ENCODE measurements at places on chromosomes 4 and X.

- no peak for DNase-seq
These were observed 15.5 kb upstream of the PDZD4 start for GRCh38 chrX:153845842-153846241.

GRCh38 chr4:76892601-76893000 lies 5.3 kb downstream of the SOWAHB start:
- DNase-seq: no peak

DNA sequence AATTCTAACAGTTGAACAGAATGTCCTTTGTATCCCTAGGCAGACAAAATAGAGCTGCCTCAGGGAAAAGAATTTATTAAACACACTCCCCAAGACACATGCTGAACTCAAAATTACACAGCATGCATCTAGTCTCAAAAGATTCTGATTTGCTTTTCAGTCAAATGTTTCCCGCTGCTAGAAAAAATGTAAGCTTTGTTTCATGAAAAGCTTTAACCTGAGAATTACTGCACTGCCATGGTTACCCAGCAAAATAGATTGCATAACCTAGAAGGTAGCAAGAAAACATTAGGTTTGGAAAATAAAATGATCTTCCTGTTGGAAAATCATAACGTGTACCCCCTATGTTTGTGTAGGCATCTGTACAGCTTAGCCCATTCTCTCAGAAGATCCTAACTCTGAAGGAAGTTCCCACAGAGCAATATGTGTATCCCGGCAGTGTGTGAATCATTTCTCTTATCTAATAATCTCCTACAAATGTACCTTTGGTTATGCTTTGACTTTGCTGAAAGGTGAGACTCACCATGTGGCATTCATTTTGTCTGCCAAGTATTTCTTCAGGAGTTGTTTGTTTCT lies 646.9 kb downstream of the STPG2 start:
- DNase-seq: no peak

DNA sequence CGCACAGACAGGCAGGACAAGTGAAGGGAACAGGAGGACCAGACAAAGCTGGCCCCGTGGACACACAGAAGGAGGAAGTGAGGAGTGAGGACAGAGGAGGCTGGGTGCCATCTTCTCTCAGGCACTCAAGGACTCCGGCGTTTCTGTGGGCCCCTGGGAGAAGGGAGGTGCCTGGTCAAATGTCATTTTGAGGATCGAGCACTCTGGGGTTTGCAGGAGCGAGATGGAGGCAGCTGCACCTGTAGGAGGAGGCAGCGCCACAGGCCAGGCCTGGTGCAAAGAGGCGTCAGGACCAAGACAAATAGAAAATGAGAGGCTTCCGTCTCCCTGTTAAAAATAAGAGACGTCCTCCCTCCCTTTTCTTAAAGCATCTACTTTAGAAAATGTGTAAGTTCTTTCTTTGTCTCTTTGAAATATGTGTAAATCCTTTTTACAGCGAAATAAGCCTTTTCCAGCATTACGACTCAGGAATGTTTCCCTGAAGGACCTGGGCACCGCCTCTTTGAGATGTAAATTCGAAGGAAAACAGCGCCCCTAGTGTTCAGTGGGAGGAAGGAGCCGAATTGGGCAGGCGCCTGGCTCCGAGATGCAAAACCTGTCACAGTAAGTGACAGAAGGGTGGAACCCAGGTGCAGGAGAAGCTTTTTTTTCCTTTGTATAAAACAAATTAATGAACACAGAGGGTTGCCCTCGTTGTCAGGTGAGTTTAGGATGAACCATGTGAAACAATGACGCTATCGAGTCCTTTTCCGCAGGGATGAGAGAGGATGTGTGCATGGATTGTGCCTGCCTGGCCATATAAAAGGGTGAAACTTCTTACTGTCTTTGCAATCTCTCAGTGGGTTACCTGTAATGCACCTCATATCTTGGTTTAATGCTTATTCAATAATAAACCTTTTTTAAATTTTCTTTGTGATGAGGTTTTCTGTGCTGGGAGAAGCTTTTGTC lies 1.4 kb upstream of the C4orf50 start:
- peak; percentile 67 for DNase-seq

GRCh38 chrX:70029863-70030262 lies 19.9 kb downstream of the AWAT2 start:
- no peak for DNase-seq

Measured in neuronal stem cell (in vitro differentiated cells).